HAP-1 (cell line): ENCODE measurements at places on chromosomes 7 and 10.

- DNase-seq = no peak
Measured at GRCh38 chr7:47143339-47143738, 438.6 kb downstream of the TNS3 start.

DNA sequence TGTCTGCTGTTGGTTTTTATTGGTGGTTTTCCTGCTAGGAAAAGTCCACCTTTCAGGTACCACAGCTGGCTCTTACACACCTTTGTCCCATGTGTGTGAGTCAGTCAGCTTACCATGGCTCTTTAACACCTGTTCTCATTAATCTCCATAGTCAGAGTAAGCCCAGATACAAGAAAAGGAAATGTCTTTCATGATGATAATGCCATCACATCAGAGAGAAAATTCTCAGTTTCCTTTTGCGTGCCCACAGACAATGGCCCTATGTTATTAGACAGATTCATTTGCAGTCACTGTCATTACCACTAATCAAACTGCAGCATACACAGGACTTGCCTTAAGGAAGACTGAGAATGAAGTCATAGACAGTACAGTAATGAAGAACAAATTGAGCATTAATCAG, 1583.6 kb upstream of the LRRTM3 start:
- no peak for DNase-seq

GRCh38 chr10:1157615-1157933, 101.4 kb downstream of the WDR37 start:
- no peak for DNase-seq

DNA sequence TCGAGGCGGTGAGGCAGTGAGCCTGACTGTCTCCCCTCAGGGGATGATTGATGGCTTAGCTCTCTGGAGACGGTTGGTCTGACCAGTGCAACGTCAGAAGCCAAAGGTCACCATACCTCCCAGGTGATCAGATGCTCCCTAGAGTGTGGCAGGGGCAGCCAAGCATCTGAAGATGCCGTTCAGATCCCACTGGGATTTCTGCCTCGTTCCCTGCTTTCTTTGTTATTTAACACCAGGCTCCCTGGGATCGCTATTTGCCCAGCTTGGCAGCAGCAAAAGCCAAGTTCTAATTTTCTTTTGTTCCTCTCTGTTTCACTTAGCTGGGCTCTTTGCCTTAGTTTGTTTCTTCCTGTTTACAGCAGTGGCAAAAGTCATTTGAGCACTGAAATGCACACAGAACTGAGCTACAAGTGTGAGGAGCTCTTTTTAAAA, 53.5 kb upstream of the SVIL start:
- DNase-seq = no peak

DNA sequence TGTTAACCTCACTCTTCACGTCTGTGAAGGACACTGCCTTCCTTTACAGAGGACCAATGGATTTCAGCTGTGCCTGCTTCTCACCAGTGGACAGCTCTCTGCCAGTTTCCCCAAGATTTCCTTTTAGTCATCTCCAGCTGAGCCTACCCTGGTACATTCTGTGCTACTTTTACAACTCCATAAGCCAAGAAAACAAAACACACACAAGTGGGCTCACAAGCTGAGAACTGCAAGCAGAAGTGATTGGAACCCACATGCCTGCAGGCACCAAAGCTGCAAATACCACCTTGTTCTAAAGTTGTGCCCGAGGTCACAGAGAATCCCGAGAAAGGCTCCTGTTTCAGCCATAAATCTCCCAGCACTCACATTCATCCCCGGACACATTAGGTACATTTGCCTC, 636.8 kb downstream of the PHTF2 start:
- no peak for DNase-seq

DNA sequence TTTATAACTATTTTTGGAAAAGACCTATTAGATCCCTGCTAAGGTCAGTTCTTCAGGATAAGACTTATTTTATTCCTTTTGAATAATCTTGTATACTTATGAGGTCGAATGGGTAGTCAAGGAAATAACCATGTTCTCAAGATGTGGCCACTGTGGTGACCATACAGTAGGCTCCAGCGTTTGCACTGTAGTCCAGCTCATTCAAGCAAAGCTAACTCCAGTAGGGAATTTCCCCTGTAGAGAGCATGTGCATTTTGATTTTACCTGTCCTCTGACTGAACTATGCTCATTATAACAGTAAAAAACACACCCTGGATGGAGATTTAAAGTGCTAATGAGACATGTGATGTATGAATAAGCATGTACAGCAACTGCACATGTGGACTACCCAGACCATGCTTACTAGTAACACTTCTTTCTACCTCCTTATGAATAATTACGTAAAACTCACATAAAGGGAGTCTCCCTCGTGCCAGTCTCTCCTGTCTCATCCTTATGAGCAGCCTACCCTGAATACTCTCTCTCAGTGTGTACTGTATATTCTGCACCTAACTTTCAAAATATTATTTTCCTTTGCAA, 32.4 kb upstream of the SEMA3E start:
- no peak for DNase-seq

DNA sequence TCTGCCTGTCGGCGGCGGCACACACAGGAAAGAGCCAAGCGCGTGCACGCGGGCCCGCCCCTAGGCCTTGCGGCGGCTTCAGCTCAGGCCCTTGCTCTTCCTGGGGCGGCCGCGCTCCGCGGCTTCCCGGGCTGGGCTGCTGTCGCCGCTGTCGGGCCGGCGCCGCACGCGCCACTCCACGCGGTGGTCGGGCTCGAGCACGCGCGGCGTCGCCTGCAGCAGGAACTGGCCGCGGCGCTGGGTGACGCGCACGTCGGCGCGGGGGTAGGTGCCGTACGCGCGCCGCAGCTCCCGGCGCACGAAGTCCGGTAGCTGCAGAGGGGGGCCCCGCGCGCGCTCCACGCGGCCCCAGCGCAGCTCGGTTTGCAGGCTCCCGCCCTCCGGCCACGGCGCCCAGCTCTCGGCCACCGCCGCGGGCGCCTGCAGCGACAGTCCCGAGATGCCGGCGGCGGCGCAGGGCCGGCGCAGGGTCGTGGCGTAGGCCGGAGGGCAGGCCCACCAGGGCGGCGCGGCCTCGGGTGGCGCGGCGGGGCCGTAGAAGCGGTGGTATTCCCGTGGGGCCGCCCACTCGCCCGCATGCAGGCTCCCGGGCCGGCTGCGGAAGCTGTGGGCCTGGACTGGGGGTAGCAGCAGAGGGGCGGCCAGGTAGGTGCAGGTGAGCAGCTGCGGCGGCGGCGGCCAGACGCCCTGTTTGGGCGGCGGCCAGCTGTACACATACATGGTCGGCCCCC, 804 bp downstream of the C10orf95 start:
- DNase-seq = peak; percentile 83

GRCh38 chr7:98167653-98168052, 43.6 kb upstream of the BHLHA15 start:
- DNase-seq = no peak

DNA sequence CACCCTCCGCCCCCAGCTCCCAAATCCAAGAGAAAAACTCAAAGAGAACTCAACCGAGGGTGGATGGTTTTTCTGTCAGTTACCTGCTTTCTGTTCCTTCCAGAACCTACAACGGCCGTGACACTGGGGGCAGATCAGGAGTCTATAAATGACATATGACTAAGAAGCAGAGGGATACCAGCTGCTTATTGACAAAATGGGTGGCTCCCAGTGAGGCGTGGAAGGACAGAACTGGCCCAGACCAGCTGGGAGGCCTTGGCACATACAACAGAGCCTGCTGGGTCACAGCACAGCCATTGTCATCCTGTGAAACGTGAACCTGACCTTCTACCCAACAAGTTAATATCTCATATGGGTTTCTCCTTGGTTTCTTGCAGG, 84.3 kb upstream of the ADRB1 start:
- no peak for DNase-seq

GRCh38 chr10:79628988-79629954, 18.5 kb downstream of the SFTPA1 start:
- DNase-seq = no peak
